ENCODE measurements at places on chromosomes 16 and 17.
A peak's percentile ranks its signal among the peaks of the same experiment; 100 is the strongest.

DNA sequence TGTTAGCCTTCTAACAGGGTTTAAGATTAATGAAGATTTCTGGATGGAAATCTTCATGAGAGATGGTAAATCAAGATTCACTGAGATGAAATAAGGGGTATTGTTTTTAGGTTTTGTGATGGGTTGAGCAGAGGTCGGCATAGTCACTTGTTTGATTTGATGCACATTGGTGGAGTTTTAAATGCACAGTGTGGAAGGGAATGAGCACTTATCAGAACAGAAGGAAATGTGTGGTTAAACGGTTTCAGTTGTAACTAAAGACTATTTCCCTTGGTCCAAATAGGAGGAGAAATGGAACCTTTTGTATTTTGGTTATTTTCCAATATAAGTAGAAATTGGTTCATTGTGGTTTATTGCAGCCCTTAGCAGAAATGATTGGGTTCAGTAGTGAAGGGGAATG lies 34.1 kb downstream of the CBFB start:
- H3K27ac ChIP-seq: peak overlapping the region; percentile 76
- H3K4me1 ChIP-seq: peaks cover 16% of the 10 kb centered on the region
- H3K27me3 ChIP-seq: no peaks in the 10 kb centered on the region
- H3K4me3 ChIP-seq: no peak overlapping the region

DNA sequence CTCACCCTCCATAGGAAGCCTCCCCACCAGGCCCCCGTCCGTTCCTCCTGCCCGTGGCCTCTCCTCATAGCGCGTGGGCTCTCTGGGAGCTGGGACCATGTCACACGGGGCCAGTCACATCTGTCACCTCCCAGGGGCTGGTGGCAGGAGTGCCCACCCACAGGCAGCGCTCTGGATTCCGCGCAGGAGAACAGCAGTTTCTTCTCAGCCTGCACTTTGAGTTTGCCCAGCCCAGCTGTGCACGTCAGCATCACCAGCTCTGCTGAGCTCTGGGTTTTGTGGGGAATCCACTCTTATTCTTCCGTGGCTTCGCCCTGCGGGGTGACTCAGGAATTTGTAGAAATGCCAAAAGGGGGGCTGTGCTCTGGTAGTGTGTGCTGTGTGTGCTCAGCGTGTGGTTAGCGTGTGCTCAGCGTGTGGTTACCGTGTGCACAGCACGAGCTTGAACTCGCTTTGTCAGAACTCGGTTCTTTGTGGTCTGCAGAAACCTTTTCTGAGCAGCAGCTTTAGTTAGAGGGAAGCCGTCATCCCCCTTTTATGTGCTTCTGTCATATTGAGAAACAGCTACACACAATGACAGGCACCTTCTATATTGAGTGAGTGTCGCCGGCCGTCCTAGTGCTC lies 3.2 kb downstream of the ACSF3 start:
- peaks cover 9% of the 10 kb centered on the region for H3K36me3 ChIP-seq
- no peaks in the 10 kb centered on the region for H3K27me3 ChIP-seq
- H3K4me1 ChIP-seq: peaks cover 38% of the 10 kb centered on the region
- DNase-seq: no peak
- H3K27ac ChIP-seq: peak overlapping the region; percentile 80

- DNase-seq: no peak
- 0 out of 2 replicates have a peak, but pooled peaks cover 3% of the 10 kb centered on the region for H3K27me3 ChIP-seq
- H3K4me1 ChIP-seq: no peaks in the 10 kb centered on the region
- H3K4me3 ChIP-seq: no peak overlapping the region
Measured at GRCh38 chr16:87541872-87542234, 49.0 kb upstream of the ZCCHC14 start.

- DNase-seq: peak; percentile 74
- H3K27me3 ChIP-seq: no peaks in the 10 kb centered on the region
Measured at GRCh38 chr16:48101069-48101674, 54.6 kb downstream of the ABCC12 start.

DNA sequence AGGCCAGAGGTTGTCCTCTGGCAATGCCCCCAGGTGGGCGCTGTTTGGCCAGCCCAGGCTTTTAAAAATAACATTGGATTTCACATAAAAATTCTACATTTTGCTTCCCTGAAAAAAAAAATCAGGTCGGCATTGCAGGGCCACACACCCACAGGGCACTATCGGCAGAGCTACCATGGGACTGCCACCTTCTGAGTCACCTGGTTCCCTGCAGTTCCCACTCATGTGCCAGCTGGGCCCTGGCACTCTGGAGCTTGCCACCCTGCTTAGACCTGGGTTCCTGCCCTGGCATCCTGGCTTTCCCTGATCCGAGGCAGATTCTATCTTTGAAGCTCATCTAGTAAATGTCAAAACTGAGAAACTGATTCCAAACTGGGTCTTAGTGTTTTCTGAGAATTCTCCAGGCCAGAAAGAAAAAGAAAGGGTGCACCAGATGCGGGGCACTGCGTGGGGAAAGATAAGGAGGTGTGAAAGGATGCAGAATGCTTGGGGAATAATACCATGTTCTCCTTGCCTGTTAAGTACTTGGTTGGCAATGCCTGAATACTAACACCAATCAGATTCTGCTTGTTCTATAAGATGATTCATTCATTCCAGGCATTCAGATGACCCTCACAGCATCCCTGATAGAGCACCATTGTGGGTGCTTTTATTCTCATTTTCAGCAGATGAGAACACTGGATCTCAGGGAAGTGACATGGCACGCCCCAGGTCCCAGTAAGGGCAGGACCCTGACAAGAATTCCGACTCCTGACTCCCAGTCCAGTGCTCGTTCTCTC lies 51.8 kb downstream of the RAI1 start:
- no peaks in the 10 kb centered on the region for H3K27me3 ChIP-seq
- H3K4me3 ChIP-seq: no peak overlapping the region
- H3K27ac ChIP-seq: no peak overlapping the region
- peaks cover 28% of the 10 kb centered on the region for H3K4me1 ChIP-seq
- H3K36me3 ChIP-seq: peaks cover 16% of the 10 kb centered on the region

GRCh38 chr16:90054554-90054953 lies 22.6 kb downstream of the PRDM7 start:
- no peaks in the 10 kb centered on the region for H3K4me1 ChIP-seq
- H3K4me3 ChIP-seq: no peak overlapping the region
- DNase-seq: no peak
- no peak overlapping the region for H3K27ac ChIP-seq
- H3K36me3 ChIP-seq: no peaks in the 10 kb centered on the region

- no peaks in the 10 kb centered on the region for H3K27me3 ChIP-seq
- no peak overlapping the region for H3K4me3 ChIP-seq
- H3K27ac ChIP-seq: no peak overlapping the region
- no peaks in the 10 kb centered on the region for H3K36me3 ChIP-seq
- H3K4me1 ChIP-seq: no peaks in the 10 kb centered on the region
- no peak for DNase-seq
Measured at GRCh38 chr17:2962236-2962635, 101.2 kb downstream of the OR1D5 start.

DNA sequence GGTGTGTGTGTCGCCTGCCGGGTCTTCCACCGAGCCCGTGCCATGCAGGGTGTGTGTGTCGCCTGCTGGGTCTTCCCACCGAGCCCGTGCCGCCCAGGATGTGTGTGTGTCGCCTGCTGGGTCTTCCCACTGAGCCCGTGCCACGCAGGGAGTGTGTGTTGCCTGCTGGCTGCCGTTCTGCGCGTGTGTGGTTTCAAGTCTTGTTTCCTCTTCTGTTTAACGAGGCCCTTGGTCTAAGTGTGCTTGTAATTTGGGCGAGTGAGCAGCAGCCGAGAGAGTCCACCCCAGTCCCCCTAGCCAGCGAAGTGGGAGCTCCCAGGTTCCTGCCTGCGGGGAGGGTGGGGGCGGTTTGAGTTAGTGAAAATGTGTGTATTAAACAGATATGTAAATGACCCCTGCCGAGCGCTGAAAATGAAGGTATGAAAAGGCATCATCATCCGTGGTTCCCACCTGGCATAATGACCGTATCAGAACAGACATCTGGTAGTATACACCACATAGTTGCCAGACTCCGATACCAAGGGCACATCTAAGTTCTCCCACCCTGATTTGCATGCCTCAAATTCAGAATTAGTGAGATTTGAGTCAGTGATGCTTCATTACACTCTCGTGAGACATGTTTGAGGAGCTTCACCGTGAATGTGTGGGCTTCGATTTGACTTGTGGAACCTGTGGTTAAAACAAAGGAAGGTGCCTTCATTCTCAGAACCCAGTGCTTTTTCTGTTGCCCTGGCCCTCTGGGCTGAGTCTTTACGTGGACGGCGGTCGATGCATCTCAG lies 114.5 kb upstream of the CHMP6 start:
- peak; percentile 99 for DNase-seq
- H3K4me3 ChIP-seq: 0 out of 2 replicates have a peak overlapping the region, but pooled peaks have one; percentile 9
- no peaks in the 10 kb centered on the region for H3K27me3 ChIP-seq
- peaks cover 6% of the 10 kb centered on the region for H3K36me3 ChIP-seq
- H3K27ac ChIP-seq: peak overlapping the region; percentile 79

DNA sequence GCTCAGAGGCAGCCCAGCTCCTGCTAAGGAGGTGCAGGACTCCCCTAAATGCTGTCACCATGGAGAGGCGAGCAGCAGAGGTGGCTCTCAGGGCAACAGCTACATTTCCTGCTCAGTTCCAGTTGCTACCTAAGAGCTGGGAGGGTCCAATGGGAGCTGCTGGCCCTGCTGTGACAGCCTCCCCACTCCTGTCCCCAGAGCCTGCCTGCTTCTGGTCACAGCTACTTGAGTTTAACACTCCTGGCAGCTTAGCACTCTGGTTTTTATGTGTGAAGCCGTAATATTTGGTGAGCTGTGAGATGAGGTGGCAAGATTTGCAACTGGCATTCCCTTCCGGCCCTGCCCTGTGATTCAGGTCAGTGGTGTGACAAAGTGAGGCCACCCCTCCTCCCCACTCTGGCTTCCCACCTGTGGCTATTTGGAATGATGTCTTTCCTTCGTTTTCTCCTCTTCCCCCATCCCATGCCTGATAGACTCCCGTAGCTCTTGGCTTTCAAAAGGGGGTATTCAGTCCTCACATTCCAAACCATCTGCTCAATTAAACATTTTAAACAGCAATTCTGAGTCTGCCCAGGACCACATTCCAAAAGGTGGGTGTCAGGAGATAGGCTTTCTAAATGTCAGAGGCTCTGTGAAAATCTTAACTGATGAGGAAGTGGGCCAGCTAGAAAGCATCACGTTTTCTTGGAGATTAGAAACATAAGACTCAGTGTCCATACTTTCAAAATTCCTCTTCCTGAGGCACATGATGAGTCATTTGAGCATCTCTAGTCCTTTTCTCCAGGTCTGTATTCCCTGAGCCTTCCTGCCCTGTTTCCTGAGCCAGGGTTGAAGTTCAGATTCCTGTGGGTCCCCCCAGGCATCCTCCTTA lies 42.6 kb upstream of the SKAP1 start:
- H3K4me3 ChIP-seq: 0 out of 2 replicates have a peak overlapping the region, but pooled peaks have one; percentile 17
- no peaks in the 10 kb centered on the region for H3K27me3 ChIP-seq
- H3K36me3 ChIP-seq: no peaks in the 10 kb centered on the region
- no peak for DNase-seq

DNA sequence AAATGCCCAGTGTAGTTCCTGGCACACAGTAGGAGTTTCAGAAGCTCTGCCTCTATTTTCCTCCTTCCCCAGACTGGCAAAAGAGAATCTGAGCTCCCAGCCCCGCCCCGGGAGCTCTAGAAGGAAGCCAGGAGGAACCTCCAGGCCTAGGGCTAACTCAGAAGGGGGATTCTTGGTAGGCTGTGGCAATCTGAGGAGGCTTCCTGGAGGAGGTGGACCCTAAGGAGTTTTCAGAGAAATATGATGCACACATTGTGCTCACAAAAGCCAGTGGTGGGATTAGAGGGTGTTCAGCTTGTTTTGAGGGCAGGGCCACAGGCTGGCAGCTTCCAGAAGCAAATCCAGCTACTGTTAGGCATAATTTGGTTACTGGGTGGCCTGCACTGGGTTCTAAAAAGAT lies 10.0 kb downstream of the ADGRG1 start:
- H3K4me3 ChIP-seq: no peak overlapping the region
- no peaks in the 10 kb centered on the region for H3K36me3 ChIP-seq
- DNase-seq: no peak
- H3K4me1 ChIP-seq: no peaks in the 10 kb centered on the region

DNA sequence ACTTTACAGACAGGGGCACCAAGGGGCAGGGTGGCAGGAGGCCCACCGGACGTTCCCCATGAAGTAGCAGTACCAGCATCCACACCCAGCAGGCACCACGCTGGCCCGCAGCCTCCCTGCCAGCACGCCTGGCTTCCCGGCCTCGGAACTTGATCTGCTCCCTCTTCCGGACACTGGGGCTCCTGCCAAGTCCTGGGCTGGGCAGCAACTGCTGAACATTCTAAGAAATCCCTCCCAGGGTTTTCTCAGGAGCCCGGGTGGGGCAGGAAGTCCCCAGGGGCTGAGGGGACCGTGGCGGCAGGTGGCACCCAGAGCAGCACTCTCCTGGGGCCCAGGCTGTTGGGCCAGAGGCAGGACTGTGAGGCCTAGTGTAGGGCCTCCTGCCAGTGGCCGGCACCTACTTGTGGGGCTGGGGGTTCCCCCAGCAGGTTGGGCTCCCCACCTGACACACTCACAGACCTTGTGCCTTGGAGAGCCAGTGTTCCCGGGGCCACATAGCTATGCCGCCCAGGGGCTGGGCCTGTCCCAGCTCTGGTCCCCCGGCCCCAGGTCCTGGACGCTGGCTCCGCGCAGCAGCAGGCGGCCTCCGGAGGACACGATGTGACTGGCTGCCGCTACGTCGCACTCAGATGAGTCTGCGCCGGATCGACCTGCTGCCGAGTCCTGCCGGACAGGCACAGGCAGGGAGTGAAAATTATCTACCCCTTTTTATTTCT lies 86.2 kb upstream of the CBX4 start:
- DNase-seq: no peak
- peaks cover 21% of the 10 kb centered on the region for H3K4me1 ChIP-seq
- H3K4me3 ChIP-seq: no peak overlapping the region

DNA sequence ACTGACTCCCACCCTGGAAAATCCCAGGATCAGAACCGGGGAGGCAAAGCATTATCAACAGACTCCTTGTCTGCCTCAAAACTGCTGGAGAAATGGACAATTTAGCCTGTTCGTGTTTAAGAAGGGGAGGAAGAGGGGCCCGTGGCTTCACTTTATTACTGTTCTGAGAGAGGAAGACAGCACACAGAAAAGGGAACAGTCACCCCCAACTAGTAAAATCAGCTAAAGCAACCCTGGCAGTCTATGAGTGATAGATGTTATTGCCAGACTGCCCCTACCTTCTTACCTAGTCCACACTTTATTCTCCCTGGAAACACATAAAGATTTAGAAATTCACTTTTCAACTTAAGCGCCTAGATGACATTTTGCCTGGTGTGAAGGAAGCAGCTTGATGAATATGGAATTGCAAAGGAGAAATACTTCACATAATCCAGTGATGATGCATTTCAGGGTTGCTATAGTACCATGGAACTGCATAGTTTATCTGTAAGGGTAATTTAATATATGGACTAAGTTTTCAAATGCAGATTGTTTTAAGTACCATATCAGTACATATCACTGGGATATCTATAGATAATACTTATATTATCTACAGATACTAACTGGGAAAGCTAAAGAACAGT lies 36.9 kb upstream of the TRAP1 start:
- H3K4me3 ChIP-seq: no peak overlapping the region
- H3K27me3 ChIP-seq: no peaks in the 10 kb centered on the region
- H3K36me3 ChIP-seq: peaks cover 4% of the 10 kb centered on the region
- H3K4me1 ChIP-seq: no peaks in the 10 kb centered on the region
- no peak overlapping the region for H3K27ac ChIP-seq

GRCh38 chr16:82643936-82644630 lies 17.3 kb downstream of the CDH13 start:
- no peaks in the 10 kb centered on the region for H3K36me3 ChIP-seq
- H3K27ac ChIP-seq: no peak overlapping the region
- H3K4me1 ChIP-seq: 0 out of 2 replicates have a peak, but pooled peaks cover 2% of the 10 kb centered on the region
- H3K27me3 ChIP-seq: no peaks in the 10 kb centered on the region

Data from GM12878 (cell line).